Activated CD4-positive, alpha-beta T cell treated with anti-CD3 and anti-CD28 coated beads, Interleukin-2, amount 50 U/mL, for 48 hours (primary cell): ENCODE measurements at places on chromosomes 12 and 14.
A peak's percentile ranks its signal among the peaks of the same experiment; 100 is the strongest.

- no peak for DNase-seq
These were observed 158.4 kb downstream of the CHST11 start for GRCh38 chr12:104615048-104615561.

- no peak for DNase-seq
These were observed 330.6 kb upstream of the NAV3 start for GRCh38 chr12:77500089-77500488.

DNA sequence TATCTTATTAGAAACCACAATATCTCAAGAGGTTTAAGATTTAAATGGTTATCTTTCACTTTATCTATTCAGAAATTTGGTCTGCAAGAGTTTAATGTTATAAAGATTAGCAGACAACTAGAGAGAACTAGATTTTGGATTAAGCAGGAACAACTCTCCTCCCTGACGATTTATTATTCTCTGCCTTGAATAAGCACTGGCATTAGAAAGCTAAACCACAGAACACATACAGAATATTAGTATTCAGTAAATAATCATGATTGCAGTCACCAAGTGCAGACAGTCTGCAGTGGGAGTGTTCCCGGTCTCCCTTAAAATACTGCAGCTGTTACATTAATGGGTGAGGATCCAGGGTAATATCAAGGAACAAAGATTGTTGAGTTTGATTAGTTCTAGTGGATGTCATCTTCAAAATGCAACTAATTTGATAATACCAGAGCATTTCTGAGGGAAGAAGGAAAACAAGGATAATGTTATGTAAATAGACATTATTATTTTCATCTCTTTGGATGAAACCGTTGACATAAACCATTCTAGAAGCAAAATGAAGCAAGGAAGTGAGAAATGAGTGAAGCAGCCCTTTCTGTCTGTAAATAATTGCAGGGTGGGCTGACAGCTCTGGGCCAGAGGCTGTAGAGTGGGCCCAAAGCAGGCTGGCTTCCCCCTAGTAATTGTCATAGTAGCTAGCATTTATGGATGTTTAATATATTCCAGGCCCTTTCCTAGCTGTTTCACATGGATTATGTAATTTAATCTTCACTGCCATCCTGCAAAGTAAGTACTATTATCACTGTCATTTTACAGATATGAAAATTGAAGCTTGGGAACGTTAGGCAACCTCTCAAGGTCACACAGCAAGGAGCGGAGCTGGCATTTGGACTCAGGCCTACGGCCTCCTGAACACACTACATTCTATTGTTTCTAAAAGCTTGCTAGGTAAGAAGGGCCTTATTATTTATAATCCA, 79.4 kb downstream of the DYRK2 start:
- DNase-seq: no peak

DNA sequence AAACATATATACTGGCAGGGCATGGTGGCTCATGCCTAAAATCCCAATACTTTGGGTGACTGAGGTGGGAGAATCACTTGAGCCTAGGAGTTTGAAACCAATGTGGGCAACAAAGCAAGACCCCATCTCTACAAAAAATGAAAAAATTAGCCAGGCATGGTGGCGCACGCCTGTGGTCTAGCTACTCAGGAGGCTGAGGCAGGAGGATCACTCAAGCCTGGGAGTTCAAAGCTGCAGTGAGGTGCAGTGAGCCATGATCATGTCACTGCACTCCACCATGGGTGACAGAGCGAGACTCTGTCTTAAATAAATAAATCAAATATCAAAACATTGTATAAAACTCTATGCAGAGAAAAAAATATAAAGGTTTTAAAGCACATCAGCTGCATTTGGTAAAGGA, 5.2 kb downstream of the FMNL3 start:
- no peak for DNase-seq

- DNase-seq: peak; percentile 82
These were observed 554 bp upstream of the TSPAN31 start for GRCh38 chr12:57744194-57744776.

DNA sequence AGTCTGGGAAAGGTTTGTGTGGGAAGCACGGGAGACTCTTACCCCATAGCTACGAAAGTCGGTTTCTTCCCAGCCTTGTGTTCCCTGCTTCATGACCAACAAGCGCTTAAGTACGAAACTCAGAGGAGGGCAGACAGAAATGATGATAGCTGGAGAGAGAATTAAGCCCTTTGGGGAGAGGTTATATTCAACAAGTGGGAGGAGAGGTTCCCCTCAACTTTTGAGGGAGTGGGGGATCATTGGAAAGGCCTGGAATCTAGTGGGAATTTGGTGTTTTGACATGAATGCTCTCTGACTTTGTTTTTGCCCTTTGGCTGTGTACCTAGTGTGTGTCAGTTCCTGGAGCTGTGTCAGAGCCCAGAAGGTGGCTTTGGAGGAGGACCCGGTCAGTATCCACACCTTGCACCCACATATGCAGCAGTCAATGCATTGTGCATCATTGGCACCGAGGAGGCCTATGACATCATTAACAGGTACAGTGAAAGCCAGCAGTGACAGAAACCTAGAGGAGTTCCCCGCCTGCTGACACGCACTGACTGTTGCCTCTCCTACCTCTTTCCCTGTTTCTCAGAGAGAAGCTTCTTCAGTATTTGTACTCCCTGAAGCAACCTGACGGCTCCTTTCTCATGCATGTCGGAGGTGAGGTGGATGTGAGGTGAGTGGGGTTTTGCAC, 40.6 kb downstream of the FNTB start:
- no peak for DNase-seq

- no peak for DNase-seq
These were observed 534.1 kb downstream of the TMTC2 start for GRCh38 chr12:83220774-83221173.

- peak; percentile 15 for DNase-seq
These were observed 59.4 kb downstream of the ZNF664 start for GRCh38 chr12:124032265-124032886.

DNA sequence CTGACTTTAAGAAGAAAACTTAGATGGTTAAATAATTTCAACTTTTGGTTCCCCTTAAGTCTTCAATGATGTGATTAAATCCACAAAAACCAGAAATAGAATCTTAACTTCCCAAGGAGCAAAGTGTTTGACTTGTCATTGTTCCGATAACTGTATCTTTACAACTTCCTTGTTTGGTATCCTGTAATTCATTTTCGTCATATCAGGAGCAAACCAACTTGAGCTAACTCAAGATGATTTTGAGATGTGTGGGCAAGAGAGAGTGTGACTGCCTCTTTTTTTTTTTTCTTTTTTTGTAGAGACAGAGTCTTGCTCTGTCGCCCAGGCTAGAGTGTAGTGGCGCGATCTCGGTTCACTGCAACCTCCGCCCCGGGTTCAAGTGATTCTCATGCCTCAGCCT, 25.3 kb downstream of the DRAM1 start:
- DNase-seq: no peak
